NCI-H510A treated with DMSO at 0.1 percent for 48 hours (cell line): ENCODE measurements at places on chromosomes 5 and 9.

DNA sequence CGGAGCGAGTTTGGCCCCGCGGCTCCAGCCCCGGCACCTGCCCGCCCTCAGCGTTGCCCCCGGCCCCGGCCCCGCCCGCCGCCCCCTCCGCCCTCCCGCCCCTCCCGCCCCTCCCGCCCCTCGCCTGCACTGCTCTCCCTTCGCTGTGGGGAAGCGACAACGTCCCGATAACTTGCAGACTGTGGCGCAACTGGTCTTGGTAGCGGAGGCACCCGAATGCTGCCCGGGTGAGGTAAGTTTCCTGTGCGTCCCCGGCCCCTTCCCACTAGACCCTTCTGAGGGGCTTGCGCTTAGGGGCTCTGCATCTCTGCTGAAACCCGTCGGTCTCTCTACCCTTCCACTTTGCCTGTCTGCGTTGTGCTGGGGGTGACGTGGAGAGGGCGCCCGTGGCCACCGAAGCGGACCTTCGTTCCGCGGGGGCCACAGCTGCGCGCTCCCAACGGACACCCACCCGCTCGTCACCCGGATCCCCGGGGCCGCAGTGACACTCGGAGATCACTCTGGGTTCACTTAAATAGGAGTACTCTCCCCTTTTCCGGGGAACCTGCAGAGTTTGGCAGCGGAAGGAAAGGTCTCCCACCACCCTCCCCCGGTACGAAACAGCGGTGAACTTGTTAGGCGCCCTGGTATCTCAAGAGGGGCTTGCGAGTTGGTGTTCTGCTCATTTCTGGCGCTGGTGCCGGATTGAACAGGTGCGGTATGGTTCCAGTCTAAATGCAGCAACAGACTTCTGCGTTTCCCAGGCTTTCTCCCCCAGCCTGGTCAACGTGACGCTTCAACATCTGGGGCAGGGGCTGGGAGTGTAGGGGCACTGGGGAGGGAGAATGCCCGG lies 707 bp downstream of the PIP5K1B start:
- no peak for DNase-seq

DNA sequence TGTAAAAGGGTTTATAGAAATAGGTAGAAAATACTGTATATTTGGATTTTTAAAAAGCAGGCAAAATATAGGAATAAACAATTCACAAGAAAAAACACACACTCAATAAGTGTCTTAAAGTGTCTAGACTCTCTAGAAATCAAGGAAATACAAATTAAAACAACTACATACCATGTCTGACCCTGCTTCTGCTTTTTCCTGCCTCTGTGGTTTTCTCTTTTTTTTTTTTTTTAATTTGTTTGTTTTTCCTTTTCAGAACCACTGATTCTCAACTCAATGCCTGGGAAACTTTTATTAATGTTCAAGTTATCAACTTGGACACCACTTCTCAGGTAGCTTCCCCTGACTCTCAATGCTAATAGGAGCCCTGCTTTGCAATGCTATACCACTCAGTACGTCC lies 25.5 kb upstream of the TAS2R1 start:
- DNase-seq, result no peak

GRCh38 chr5:111425205-111425604 lies 87.1 kb downstream of the STARD4 start:
- no peak for DNase-seq

- DNase-seq, result peak; percentile 25
Observed at GRCh38 chr5:152271420-152271819, 133.7 kb downstream of the NMUR2 start.

DNA sequence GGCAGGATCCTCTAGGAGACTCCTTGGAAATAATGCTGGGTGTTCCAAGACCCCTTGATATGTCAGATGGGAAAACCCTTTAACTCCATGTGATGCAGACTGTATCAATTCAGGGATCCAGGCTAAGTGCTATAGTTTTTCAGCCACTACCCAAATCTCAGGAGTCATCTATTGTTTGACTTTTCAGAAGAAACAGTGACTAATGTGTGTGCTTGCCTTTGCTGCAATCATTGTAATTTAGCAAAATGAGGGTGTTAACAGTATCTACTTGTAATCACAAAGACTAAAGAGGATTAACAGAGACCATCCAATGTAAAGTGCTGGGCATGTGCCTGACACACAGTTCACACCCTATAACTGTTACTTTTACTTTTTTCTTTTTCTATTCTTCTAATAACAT lies 309.6 kb upstream of the RFX3 start:
- DNase-seq, result no peak

DNA sequence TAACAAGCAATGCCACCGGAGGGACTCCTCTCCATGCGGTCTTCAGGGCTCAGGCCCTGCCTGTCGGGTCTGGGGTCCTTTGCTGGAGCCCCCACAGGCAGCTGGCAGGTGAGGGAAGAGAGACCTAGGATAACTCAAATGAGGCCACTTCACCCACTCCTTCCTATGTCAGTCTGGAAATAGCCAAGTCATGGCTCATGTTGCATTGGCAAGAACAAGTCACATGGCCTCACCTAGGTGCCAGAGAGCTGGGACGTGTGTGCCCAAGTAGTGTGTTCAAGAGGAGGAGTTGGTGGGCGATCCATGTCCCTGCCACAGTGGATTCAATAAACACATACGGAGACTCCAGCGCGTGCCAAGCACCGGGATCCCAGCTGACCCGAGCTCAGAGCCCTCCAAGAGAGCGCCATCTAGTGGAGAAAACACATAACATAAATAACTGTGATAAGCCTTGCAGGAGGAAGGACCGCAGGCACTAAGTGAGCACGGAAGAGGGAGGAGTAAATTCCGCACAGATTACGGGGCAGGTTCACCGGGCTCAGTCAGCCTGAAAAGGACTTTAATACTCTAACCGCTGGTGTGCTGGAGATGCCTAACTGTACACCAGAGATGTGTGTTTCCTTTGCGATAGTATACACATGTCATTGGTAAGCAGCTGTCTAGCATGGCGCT lies 580.8 kb downstream of the CCDC171 start:
- DNase-seq, result no peak

DNA sequence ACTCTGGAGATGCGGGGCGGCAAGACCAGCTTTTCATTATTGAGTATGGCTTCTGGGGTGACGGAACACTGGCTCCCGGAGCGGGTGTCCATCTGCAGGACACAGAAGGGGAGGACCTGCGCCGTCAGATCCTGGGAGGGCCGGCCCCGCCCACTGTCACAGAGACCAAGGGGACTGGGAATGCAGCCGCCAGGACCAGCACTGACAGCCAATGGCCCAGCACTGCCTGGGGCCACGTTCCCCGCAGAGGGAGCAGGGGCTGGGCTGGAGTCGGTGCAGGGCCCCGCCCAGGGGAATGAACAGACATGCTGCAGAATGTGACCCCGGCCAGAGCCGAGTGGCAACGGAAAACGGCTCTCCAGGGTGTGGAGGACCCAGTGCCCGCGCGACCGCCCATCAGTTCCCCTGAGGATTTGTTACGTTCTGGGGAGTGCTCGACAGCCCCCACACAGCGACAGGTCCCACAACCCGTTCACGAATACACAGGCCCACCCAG lies at the start of gene ZDHHC11:
Gene ZDHHC11 (minus strand): TSS at position 476 of the 496 bp plus-strand sequence. CDS start 384 bp downstream, at position 92.
- no peak for DNase-seq

- no peak for DNase-seq
Observed at GRCh38 chr5:68149189-68149588, 66.4 kb upstream of the PIK3R1 start.

DNA sequence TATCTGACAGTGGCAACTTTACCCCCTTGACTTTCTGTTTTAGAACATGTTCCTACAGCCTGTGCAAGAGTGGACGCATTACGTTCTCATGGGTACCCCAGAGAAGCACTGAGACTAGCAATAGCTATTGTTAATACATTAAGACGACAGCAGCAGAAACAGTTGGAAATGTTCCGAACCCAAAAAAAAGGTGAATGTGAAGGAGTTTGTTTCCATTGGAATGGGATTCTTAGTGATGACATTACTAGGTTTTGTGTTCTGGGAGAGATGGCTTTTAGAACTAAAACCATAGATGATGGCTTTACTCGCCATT lies 194.1 kb downstream of the ZSWIM6 start:
- DNase-seq, result no peak

DNA sequence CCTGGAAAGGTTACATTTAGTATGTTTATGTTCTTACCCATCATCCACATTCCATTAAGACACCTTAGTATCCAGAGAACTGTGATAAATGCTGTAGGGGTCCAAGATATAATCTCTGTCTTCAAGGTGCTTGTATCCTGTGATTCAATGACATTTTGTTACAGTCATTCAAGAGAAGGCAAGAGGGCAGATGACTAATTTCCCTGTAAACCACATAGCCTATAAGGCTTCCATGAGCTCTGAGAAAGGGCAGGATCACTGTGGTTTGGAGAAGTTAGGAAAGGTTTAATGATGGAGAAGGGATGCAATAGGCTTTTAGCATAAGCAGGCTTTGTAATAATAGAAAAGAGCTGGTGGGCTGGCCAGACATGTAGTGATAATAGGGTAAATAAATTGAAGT lies 40.0 kb downstream of the PAPPA start:
- DNase-seq, result no peak

DNA sequence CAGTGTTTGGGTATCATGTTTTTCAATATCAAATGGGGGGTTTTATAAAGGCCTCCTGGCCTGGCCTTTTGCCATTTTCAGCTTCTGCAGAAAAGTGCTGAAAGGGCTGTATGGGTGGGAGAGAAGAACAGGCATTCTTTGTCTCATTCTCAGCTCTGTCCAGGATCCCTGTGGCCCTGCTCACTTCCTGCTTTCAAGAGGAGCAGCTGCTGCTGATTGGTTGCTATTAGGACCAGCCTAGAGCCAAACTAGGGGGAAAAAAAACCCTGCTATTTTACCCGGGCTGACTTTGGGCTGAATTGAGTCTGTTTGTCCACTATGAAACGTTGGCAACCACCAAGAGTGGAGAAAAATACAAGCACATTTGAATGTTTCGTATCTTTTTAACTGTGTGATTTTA lies 117.1 kb downstream of the CMYA5 start:
- DNase-seq, result no peak

DNA sequence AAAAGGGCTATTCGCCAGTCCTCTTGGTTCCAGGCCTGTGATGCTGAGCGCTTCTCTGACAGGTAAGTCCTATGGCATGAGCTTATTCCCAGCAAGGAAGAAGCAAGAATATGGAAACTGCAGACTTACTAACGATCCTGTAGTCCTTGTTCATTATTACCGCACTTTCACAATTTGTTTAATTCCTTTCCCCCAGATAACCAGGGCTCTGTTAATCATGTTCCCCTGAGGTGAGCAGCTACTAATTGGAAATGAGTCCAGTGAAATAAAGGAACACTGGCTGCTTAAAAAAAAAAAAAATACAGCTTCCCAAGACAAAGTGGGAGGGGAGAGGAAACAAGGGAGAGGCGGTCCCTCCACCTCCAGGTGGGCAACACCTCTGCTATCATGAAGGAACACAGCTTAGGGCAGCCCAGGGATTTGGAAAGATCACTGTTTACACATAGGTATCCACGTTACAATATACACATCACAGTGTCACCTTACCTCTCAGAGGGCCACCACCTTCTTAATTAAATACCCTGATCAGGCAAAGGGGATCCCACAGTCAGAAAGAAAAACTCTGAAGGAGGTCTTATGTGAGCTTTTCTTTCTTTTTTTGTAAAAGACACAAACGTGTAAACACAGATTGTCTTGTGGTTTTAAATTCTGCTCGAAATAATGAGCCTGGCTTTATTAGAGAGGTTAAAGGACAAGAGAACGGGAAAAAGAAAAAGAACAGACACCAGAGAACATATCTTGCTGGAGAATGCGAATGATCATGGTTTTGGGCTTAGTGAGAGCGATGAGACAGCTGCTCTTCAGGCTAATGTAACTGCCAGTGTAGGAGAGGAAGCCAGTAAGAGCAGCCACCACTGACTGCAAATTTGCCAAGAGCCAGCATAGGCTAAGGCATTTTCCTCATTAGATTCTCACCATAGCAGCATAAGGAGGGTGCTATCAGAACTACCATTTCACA lies 258.6 kb downstream of the CRB2 start:
- peak; percentile 57 for DNase-seq
